ENCODE measurements at places on chromosomes 12 and 14.

- peak; percentile 81 for DNase-seq
Observed at GRCh38 chr14:22976620-22977433, 5.5 kb downstream of the AJUBA start.

DNA sequence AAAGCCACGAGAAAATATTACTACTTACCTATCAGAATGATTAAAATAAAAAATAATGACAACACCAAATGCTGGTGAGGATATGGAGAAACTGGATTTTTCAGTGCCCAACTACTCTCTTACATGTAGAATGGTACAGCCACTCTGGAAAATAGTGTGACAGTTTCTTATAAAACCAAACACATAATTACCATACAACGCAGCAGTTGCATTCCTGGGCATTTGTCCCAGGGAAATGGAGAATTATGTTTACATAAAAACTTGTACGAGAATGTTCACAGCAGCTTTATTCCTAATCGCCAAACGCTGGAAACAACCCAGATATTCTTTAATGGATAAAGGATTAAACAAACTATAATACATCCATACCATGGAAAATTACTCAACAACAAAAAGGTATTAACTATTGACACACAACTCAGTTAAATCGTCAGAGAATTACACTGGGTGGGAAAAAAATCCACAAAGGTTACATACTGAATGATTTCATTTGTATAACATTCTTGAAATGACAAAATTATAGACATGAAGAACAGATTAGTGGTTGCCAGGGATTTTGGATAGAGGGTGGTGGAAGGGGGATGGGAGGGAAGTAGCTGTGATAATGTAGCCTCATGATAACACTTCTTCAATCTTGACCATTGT, 35.4 kb downstream of the TAOK3 start:
- peak; percentile 62 for DNase-seq

DNA sequence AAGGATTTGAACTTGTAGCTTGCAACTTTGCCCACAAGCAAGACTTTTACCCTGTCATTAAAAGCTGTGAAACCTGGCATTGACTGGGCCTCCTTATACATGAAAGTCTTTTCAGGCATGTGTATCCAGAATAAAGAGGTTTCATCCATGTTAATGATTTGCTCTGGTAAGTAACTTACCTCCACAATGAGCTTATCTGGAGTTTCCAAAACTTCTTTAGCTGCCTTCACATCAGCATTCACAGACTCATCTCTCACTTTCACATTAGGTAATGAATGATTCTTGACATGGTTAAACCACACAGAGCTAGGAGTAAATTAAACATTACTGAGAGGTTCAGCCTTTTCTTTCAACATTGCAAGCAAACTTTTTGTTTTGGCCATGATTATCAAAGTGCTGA, 234.4 kb upstream of the CLEC14A start:
- no peak for DNase-seq

DNA sequence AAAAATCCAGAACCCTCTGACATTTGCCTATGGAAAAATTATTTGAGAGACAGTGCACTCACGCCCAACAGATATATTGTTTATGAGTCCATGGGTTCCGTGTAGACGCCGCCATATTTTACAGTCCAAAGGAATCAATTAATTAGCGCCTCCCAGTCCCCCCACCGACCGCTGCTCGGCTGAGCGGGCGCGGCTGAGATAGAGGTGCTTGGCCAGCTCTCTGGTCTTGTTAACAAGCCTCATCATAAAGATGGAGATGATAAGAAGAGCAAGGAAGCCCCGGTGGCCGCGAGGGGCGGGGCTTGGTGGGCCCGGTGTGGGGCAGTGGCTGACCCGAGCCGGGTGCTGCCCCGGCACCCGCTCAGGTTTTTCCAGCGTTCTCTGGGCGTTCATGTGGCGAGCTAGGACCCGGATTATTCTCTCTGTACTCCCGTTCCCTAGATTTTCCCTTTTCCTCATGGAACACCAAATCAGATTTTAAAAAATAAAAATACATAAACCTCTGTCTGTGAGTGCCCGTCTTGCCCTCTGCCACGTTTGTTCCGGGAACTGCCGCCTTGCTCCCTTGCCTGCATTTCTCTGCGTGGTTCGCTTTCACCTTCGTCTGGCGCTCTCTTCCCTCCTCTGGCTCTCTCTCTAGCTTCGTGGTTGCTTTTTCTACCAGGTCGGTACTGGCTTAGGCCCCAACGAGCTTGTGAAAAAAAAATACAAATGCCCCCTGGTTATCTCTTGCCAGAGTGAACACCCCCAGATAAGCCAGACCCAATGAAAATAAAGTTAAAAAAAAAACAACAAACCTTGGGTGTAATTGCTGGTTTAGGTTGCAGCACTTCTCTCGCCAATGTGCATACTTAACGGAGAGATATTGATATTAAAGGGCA, 9.0 kb downstream of the HOXC12 start:
- no peak for DNase-seq

DNA sequence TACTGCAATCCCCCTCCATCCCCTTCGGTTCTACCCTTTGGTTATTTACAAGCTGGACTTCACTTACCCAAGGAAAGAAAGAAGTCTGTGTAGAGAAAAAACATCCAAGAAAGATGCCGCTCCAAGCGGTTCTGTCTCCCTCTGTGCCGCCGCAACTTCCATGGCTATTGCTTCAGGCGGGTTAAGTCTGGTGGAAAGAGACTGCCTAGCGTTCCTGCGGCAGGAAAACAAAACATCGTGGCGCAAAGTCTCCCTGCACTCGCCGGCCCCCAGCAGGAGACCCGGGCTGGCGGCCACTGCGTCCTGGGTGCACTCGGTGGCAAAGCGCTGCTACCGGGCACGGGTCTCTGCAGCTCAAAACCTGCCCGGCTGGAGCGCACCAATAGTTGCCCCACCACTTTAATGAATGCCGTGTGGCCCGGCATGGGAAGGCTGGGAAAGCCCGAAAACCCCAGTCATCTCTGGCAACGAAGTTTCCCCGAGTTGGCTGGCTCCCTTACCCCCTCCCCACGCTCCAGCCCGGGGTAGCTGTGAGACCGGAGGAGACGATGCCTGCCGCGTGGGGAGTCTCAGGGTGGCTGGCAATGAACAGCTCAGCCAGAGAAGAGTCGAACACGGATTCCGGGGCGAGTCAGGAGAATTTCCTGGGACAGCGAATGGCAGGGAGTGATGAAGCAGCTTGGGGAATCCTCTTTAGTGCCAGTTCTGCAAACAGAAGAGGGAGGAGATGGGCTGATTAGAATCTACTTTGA, 3.5 kb upstream of the KCNK10 start:
- DNase-seq: no peak

GRCh38 chr12:80710727-80711449, 3.5 kb downstream of the MYF6 start:
- DNase-seq: no peak

- peak; percentile 68 for DNase-seq
Observed at GRCh38 chr12:124391340-124392261, 96.7 kb downstream of the RFLNA start.

DNA sequence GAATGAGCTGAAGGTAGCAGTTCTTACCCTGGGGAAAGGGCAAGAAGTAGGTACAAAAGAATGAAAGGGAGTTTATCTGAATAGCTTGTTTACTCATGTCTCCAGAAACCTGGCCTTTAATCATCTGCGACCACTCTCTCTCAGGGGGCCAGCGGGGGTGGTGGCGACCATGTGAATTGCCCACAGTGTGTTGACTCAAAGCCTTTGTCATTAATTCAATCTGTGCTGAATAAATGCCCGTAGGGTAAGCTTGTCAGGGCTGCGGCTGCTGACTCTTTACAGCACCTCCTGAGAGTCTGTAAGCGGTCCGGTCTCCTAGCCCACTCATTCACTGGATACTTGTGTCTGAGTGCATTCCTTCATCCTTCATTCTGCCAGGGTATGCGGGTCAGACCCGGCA, 874.4 kb downstream of the SLC6A15 start:
- no peak for DNase-seq

DNA sequence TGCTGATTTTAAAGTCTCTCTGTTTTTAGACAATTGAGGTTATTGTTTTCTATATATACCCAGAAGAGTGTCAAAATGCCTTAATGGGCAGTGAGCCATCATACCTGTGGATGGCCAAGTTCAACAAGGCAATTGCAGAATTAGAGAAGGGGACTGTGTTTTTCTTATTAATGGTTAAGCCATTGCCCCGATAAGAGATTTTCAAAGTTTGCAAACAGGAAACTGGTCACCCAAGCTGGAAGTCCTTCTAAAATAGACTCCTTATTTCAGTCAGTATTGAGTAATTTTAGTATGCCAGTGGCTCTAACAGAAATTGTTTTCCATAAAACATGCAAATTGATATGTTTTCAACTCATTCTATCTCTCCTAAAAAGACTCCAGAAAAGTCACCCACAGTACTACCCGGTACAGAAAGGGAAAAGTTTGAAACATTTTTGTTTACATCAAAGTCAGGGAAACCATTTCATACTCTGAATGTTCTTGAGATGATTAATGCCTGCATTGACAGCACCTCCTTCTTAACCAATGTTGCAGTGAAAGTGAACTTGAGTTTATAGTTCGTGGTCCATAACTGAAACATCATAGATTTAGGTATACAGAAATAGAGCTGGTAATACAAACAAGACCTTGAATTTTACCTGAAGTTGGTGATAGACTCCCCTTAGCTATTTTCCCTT, 191.1 kb downstream of the TMX1 start:
- peak; percentile 22 for DNase-seq

GRCh38 chr12:3055704-3056467, 21.3 kb upstream of the TSPAN9 start:
- DNase-seq: peak; percentile 62

GRCh38 chr12:4036671-4037271, 163.6 kb upstream of the PARP11 start:
- no peak for DNase-seq

GRCh38 chr14:64266239-64266638, 27.9 kb downstream of the ESR2 start:
- DNase-seq: peak; percentile 64

- peak; percentile 11 for DNase-seq
Observed at GRCh38 chr12:614411-614970, 48.8 kb downstream of the NINJ2 start.

- DNase-seq: no peak
Observed at GRCh38 chr12:48027183-48028002, 23.1 kb upstream of the COL2A1 start.

- DNase-seq: no peak
Observed at GRCh38 chr14:59534361-59534987, 42.1 kb downstream of the CCDC175 start.

GRCh38 chr14:88023658-88024187, 18.8 kb downstream of the GPR65 start:
- no peak for DNase-seq

- DNase-seq: no peak
Observed at GRCh38 chr14:59107819-59108218, 80.6 kb upstream of the DAAM1 start.

Measured in fibroblast of skin of right biceps (primary cell).